ENCODE measurements at places on chromosomes 7 and 10.

DNA sequence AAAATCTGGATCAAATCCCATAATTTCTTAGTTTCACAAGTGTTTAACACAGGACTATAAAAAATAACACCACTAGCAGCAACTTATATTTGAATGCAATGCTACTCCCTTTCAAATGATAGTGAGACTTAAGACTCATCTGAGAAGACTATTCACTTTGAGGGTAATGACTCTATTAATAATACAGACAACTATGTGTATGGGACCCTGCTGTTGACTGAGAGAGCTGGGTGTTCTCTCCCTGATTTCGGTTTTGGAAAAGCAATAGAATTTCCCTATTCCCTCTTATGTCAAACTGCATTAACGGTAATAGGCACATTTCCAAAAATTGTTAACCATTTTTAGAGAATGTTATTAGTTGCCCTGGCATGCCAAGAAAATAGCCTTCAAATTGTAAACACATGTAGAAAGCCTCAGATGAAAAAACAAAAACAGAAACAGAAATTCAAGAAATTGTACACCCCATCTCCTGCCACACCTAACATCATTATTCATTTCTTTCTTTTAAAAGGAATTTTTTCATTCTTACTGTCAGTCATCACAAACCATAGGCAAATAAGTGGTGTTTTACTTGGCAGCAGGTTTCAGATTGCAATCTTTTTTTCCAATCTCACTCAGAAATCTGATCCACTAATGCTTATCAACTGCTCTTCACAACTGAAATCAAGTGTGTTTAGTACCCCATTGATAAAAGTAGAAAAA, 153.7 kb downstream of the TFPI2 start:
- no peak for DNase-seq

GRCh38 chr10:63713191-63714144, 192.3 kb downstream of the REEP3 start:
- DNase-seq, result no peak

GRCh38 chr10:9745158-9745557, 1272.5 kb upstream of the CELF2 start:
- no peak for DNase-seq

GRCh38 chr10:117801691-117802090, 245.1 kb downstream of the RAB11FIP2 start:
- no peak for DNase-seq

DNA sequence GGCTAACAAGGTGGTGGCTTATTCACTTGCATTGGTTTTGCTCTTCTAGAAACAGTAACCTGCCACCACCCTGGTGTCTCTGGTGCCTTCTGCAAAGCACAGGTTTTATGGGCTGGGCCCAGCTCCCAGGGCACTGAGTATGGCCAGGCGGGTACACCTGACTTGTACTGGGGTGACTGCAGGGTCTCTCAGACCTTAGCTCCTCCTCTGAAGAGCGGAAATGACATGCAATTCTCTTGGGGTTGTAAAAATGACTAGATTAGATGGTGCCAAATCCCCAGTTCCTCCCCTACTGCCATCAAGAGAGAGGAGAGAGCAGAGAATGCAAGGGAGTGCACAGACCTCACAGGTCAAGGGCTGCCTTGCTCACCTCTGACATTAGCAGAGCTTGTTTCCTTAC, 14.7 kb downstream of the ESYT2 start:
- no peak for DNase-seq

GRCh38 chr10:130226012-130226411, 89.8 kb downstream of the GLRX3 start:
- DNase-seq, result no peak

DNA sequence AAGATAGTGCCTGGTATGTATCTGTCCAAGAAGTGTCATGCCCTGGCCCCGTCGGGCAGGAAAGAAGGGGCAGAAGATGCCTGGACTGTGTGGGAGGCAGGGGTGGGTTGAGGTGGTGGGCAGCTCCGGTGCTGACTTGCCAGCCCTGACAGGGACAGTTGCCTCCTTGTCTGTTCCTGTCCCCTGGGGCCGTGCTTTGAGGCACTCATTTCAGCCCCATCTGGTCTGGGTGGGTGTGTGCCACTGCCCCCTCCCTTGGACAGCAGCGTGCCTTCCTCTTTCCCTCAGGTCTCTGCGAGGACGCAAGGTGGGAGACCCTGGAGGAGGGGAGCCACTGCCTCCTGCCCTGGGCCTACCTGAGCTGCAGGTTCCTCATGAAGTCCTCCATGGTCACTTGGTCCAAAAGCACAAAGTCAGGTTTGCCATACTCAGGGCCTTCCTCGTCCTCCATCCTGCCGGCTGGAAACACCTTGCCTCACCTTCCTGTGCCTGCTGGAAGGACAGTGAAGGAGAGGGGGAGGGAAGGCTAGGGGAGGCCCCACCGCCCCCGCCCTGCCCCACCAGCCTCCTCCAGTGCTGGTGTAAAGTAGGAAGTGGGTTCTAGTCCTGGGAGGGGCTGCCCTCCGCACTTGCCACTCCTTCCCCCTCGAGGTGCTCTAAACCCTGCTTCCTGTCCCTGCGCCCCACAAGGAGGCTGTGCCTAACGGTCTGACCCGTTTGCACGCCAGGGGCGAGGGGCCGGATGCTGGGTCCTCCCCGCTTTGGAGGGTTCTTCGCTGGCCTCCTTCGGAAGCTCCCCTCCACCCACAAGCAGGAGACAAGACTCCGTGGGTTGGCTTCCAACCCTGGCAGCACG, at the start of gene MYO1G:
TSS of gene MYO1G (minus strand) at position 505 of the 856 bp plus-strand sequence. CDS start at position 451, 54 bp downstream.
- DNase-seq, result no peak

DNA sequence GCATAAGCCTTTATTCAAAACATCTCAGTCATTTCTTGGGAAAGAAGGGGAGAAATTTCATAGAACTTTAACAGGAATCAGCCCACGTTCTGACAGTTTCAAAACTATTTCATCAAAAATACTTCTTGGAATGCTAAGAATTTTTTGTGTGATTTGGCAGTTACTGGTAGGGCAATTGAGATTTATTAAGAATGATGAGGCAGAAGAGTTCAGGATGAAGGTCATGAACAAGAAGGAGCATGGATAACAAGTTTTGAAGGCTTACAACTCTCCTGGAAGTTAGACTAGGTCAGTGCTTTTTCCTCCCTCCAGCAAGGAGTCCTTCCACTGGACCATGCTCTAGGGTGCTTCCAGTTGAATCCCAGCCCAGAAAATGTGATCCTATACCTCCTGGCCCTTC, 569.9 kb downstream of the ANKRD7 start:
- no peak for DNase-seq

Measured in substantia nigra (tissue), 51 donors.